ENCODE measurements at places on chromosomes 16 and 17. TPM values are rescaled to one million over a fixed set of nuclear protein-coding genes. Genes with fewer than 3 reads are reported as not detected.

DNA sequence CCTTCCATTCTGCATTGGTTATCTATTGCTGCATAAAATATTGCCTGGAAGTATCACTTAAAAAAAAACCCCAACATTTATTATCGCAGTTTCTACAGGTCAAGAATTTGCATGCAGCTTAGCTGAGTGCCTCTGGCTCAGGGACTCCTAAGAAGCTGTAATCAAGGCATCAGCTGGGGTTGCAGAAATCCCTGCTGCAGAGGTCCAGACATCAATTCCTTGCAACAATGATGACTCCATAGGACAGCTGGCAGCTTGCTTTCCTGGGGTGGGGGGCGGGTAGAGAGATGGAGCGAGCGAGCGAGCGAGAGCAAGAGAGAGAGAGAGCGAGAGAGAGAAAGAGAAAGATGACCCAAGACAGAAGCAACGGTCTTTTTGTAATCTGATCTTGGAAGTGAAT, 308.1 kb downstream of the HAPSTR1 start:
- no peak overlapping the region for H3K27ac ChIP-seq
- no peak for DNase-seq
- no peak overlapping the region for H3K4me3 ChIP-seq
- H3K36me3 ChIP-seq = no peaks in the 10 kb centered on the region
- H3K27me3 ChIP-seq = no peaks in the 10 kb centered on the region

DNA sequence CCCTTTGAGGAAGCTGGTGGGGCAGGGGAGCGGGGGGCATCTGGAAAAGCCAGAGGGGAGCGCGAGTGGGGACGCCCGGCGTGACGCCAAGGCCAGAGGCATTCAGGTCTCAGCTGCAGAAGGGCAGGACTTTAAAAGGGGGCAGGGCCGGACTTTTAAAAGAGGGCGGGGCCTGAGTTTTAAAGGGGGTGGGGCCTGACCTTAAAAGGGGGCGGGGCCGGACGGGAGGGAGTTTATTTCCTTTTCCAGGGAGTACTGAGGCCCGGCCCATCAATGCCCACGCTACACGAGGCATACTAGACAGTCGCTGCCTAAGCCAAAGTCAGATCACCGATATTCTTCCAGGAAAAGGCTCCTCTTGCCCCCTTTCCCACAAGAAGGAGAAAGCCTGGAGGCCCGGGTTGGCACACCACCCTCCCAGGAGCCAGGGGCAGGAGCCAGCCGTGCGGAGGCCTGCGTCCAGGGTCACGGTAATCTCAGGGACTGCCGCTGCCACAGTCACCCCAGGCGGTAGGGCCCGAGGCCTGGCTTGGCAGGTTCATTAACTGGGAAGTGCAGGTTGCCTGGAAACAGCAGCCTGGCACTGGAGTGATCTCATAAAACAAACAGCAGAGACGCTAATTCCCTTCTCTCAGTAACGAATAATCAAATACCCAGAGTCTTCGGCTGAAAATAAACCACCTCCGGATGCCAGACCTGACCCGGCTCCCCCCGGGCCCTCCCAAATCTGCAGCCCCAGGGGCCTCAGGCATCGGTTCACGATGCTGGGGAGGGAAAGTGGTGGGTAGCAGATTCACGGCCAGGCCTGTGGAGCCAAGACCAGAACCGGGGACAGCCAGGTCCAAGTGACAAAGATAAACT, 90.7 kb downstream of the TIMM22 start:
- DNase-seq = no peak
- no peaks in the 10 kb centered on the region for H3K4me1 ChIP-seq
- no peaks in the 10 kb centered on the region for H3K27me3 ChIP-seq
- H3K4me3 ChIP-seq = no peak overlapping the region
- H3K36me3 ChIP-seq = peaks cover 24% of the 10 kb centered on the region
- H3K27ac ChIP-seq = no peak overlapping the region

DNA sequence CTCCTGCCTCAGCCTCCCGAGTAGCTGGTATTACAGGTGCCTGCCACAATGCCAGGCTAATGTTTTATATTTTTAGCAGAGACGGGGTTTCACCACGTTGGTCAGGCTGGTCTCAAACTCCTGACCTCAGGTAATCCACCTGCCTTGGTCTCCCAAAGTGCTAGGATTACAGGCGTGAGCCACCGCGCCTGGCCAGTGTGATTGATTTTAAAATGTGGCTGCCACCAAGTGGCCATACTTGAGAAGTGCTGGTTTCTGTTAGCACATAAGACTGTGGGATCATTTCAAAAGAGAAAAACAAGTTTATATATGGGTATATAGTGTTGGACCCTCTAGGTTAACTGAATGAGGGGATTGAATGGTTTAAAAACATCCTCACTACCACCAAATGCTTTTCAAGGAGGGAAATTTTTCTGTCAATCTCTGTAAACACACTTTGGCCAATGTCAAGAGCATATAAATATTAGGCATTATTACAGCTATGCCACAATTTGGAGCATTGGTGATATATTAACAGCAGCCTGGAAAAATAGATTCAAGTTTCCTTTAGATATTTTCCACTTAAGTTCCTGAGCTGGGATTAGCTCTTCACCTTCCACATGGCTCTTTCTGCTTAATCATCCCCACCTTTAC, 13.5 kb upstream of the DHRS13 start:
- no peaks in the 10 kb centered on the region for H3K4me1 ChIP-seq
- no peak overlapping the region for H3K4me3 ChIP-seq
- no peak overlapping the region for H3K27ac ChIP-seq
- peak; percentile 45 for DNase-seq

DNA sequence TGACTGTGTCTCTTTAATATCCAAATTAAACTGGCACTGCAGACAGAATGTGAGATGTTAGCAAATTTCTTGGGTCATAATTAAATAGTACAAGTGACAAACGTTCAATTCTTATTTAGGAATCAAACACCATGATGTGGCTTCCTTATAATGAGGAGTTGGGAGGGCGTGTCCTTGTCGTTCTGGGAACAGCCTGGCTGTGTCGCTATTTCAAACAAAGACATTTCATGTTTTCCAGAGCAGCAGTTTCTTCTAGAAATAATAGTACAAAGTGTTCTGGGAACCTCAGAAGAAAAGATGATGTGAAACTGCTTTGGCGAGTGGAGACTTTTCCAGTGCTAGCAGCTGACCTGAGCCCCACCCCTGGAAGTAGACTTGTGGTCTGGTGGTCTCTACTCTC, 301.7 kb upstream of the N4BP1 start:
- no peaks in the 10 kb centered on the region for H3K27me3 ChIP-seq
- no peak for DNase-seq
- no peaks in the 10 kb centered on the region for H3K4me1 ChIP-seq
- H3K27ac ChIP-seq = no peak overlapping the region

DNA sequence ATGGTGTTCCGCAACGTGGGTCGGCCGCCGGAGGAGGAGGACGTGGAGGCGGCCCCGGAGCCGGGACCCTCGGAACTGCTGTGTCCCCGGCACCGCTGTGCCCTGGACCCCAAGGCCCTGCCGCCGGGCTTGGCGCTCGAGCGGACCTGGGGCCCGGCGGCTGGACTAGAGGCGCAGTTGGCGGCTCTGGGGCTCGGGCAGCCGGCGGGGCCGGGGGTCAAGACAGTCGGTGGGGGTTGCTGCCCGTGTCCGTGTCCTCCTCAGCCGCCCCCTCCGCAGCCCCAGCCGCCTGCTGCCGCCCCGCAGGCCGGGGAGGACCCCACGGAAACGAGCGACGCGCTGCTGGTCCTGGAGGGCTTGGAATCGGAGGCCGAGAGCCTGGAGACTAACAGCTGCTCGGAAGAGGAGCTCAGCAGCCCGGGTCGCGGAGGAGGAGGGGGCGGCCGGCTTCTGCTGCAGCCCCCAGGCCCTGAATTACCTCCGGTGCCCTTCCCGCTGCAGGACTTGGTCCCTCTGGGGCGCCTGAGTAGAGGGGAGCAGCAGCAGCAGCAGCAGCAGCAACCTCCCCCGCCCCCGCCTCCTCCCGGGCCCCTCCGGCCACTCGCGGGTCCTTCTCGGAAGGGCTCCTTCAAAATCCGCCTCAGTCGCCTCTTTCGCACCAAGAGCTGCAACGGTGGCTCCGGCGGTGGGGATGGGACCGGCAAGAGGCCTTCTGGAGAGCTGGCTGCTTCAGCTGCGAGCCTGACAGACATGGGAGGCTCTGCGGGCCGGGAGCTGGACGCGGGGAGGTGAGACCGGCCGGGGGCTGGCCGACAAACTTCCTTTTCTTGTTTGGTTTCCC, 821 bp downstream of the SOCS7 start:
- H3K4me3 ChIP-seq = peak overlapping the region; percentile 47
- H3K27ac ChIP-seq = peak overlapping the region; percentile 62
- H3K27me3 ChIP-seq = no peaks in the 10 kb centered on the region
- no peaks in the 10 kb centered on the region for H3K36me3 ChIP-seq
- peaks cover 34% of the 10 kb centered on the region for H3K4me1 ChIP-seq

DNA sequence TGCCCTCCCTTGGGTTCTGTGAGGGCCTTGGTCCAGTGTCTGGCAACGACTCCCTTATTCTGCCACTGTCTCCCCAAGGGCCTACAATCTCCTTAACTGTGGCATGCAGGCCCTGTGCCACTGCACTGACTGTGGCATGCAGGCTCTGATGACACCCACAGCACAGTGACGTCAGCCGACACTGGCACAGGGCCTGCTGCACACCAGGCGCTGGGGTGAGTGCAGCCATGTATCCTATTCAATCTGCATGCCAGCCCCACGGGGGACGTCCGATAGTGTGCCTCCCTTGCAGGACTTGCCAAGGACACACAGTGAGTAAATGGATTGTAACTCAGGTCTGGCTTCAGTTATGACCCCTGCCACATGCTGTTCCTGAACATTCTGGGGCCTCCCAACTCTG, 39.8 kb upstream of the RASD1 start:
- no peak for DNase-seq
- H3K4me1 ChIP-seq = no peaks in the 10 kb centered on the region
- no peaks in the 10 kb centered on the region for H3K27me3 ChIP-seq
- no peaks in the 10 kb centered on the region for H3K36me3 ChIP-seq
- no peak overlapping the region for H3K27ac ChIP-seq

DNA sequence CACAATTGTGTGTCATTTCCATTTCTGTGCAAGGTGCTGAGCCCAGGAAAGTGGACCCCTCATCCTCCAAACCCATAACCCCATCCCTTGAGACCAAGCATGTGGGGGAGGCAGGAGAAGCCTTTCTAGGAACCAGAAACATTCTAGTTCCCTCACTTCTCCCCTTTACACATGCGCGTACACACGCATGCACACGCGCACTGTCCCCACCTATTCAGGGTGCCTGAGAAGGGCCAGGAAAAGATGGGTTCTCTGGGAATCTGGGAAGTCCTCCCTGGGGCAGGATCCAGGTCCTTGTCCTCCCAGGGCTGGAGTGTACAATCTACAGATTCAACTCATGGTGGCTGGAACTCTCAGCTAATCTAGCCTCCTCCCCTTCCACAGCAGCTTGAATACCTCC, 2.4 kb downstream of the PPY start:
- no peaks in the 10 kb centered on the region for H3K36me3 ChIP-seq
- no peak overlapping the region for H3K4me3 ChIP-seq
- no peak overlapping the region for H3K27ac ChIP-seq
- H3K4me1 ChIP-seq = peaks cover 4% of the 10 kb centered on the region

DNA sequence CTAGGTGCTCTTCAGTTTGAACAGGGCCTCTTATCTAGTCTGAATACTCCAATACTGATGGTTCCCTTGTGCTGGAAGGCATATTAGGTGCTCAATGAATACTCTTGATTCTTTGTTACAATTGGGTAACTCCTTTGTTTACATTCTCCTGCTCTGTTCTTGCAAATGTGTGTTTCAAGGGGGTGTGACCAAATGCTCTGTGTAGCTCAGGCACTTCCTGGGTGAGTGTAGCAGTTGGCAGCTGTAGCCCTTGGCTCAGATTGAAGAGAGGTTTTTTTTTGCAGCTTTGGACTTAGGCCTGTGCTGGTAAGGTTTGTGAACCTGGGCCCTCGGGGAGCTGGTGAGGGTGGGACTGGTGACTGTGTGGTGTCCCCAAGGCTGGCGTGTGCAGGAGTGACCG, 20.2 kb downstream of the TBCD start:
- no peak for DNase-seq
- H3K27ac ChIP-seq = no peak overlapping the region
- H3K36me3 ChIP-seq = peaks cover 25% of the 10 kb centered on the region
- H3K4me3 ChIP-seq = no peak overlapping the region
- H3K4me1 ChIP-seq = peaks cover 9% of the 10 kb centered on the region

DNA sequence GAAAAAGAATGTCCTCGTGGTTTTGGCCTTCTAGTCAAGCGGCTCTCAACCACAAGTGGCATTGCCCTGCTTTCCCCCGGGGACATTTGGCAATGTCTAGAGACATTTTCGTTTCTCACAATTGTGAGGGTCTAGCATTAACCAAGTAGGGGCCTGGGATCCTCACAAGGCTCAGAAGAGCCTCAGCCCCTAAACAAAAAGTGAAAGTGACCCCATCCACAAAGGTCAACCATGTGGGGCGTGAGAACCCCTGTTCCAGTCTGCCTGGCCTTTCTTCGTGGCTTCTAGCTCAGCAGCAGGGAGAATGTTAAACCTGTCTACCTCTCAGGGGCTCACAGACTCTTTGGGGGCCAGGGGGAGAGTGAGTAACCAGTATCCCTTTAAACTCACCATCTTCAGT, 4.8 kb upstream of the RPL38 start:
- peaks cover 13% of the 10 kb centered on the region for H3K27me3 ChIP-seq
- H3K36me3 ChIP-seq = no peaks in the 10 kb centered on the region
- no peak for DNase-seq

- no peak overlapping the region for H3K27ac ChIP-seq
- H3K27me3 ChIP-seq = no peaks in the 10 kb centered on the region
- H3K4me3 ChIP-seq = no peak overlapping the region
- H3K4me1 ChIP-seq = peaks cover 4% of the 10 kb centered on the region
- no peaks in the 10 kb centered on the region for H3K36me3 ChIP-seq
- no peak for DNase-seq
These were observed 120.2 kb upstream of the HLF start for GRCh38 chr17:55144518-55144917.

DNA sequence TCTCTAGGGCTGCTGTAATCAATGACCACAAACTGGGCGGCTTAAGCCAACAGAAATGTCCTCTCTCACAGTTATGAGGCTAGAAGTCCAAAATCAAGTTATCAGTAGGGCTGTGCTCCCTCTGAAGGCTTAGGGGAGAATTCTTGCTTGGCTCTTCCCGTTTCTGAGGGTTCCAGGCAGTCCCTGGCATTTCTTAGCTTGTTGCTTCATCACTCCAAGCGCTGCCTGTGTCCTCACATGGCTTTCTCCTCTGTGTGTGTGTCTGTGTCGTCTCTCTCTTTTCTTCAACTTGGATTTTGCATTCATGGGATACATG, 13.7 kb upstream of the CDC42EP4 start:
- H3K36me3 ChIP-seq = no peaks in the 10 kb centered on the region
- H3K27ac ChIP-seq = no peak overlapping the region
- no peak for DNase-seq
- no peaks in the 10 kb centered on the region for H3K4me1 ChIP-seq
- H3K27me3 ChIP-seq = no peaks in the 10 kb centered on the region

The HCRT gene
- total RNA-seq = not detected

The CA7 gene
- total RNA-seq = not detected

The MC1R gene
- total RNA-seq = 12.6 TPM

The ASGR1 gene
- not detected for total RNA-seq

The CCL17 gene
- total RNA-seq = not detected

The TLCD3B gene
- not detected for total RNA-seq

The NGFR gene
- not detected for total RNA-seq

The EIF1 gene
- 776 TPM for total RNA-seq

The WWP2 gene
- total RNA-seq = 76.3 TPM

The ZG16 gene
- total RNA-seq = not detected
